ENCODE measurements at places on chromosomes 16 and 17. TPM values are rescaled to one million over a fixed set of nuclear protein-coding genes. Genes with fewer than 3 reads are reported as not detected.

CTF1 gene
- 2.9 TPM for total RNA-seq

CSF3 gene
- not detected for total RNA-seq

OSGIN1 gene
- 69.7 TPM for total RNA-seq

RANBP10 gene
- 2.9 TPM for total RNA-seq

TBKBP1 gene
- total RNA-seq, result 0.74 TPM

MEIOC gene
- total RNA-seq, result 2.2 TPM

MPP2 gene
- 8.1 TPM for total RNA-seq

RDM1 gene
- 13.7 TPM for total RNA-seq

TENT4B gene
- total RNA-seq, result 4.2 TPM

EPX gene
- not detected for total RNA-seq
